Purkinje cell (primary cell): ENCODE measurements at places on chromosomes 1 and 21. TPM values are rescaled to one million over a fixed set of nuclear protein-coding genes. Genes with fewer than 3 reads are reported as not detected.

MYBPHL gene
- 1.1 TPM in 1 of 2 replicates, not detected in the other for polyA plus RNA-seq

VHLL gene
- not detected in 2 replicates for polyA plus RNA-seq

SZRD1 gene
- 1.6 and 3.6 TPM in 2 replicates for polyA plus RNA-seq

MARK1 gene
- polyA plus RNA-seq, result 26.5 and 31.2 TPM in 2 replicates

B3GALT2 gene
- polyA plus RNA-seq, result 17.1 and 34.0 TPM in 2 replicates

PCSK9 gene
- 3.5 and 4.3 TPM in 2 replicates for polyA plus RNA-seq

RIPPLY3 gene
- not detected in 2 replicates for polyA plus RNA-seq

PRAMEF27 gene
- not detected in 2 replicates for polyA plus RNA-seq

RGS13 gene
- polyA plus RNA-seq, result not detected in 2 replicates

CITED4 gene
- polyA plus RNA-seq, result 0.74 and 3.0 TPM in 2 replicates

GJB4 gene
- not detected in 2 replicates for polyA plus RNA-seq

TMEM51 gene
- polyA plus RNA-seq, result 0.52 TPM in 1 of 2 replicates, not detected in the other

NPPA gene
- polyA plus RNA-seq, result 1.8 TPM in 1 of 2 replicates, not detected in the other

DAB1 gene
- polyA plus RNA-seq, result 42.0 and 48.6 TPM in 2 replicates

RGS8 gene
- polyA plus RNA-seq, result 253 and 310 TPM in 2 replicates

TIAM1 gene
- 99.7 and 155 TPM in 2 replicates for polyA plus RNA-seq

CFHR1 gene
- polyA plus RNA-seq, result not detected in 2 replicates

PRDM16 gene
- polyA plus RNA-seq, result not detected in 2 replicates

FMO3 gene
- polyA plus RNA-seq, result 1.9 TPM in 1 of 2 replicates, not detected in the other

TACSTD2 gene
- polyA plus RNA-seq, result not detected in 2 replicates

ZFYVE9 gene
- polyA plus RNA-seq, result 13.6 and 32.7 TPM in 2 replicates

BACE2 gene
- polyA plus RNA-seq, result 0.78 and 1.7 TPM in 2 replicates

MTR gene
- 3.5 and 4.2 TPM in 2 replicates for polyA plus RNA-seq

RERE gene
- polyA plus RNA-seq, result 14.8 and 15.0 TPM in 2 replicates

FAM177B gene
- polyA plus RNA-seq, result 1.0 and 1.9 TPM in 2 replicates

OR2L5 gene
- not detected in 2 replicates for polyA plus RNA-seq

MIA3 gene
- polyA plus RNA-seq, result 66.4 and 97.7 TPM in 2 replicates

CELA3B gene
- not detected in 2 replicates for polyA plus RNA-seq
